HFFc6 (cell line): ENCODE measurements at places on chromosomes 6 and 20.

DNA sequence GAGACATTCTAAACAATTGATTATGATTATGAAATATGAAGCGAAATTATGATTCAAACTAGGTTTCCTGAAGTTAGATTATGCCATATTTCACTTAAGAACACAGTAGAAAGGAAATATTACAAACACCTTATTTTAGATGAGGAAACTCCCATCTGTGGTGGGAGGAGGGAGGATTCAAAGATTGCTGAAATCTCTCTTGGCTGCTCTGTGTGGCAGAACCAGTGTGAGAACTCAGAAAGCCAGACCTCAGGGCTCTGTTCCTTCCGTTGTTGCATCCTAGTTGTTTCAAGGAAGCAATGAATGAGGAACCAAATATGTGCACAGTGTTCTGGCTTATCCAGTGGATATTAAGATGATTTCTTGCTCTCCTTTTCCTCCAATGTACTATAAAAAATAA is 2.1 kb downstream of the TAAR5 start:
- H3K4me1 ChIP-seq, result no peaks in the 10 kb centered on the region
- DNase-seq, result no peak
- no peaks in the 10 kb centered on the region for H3K36me3 ChIP-seq

DNA sequence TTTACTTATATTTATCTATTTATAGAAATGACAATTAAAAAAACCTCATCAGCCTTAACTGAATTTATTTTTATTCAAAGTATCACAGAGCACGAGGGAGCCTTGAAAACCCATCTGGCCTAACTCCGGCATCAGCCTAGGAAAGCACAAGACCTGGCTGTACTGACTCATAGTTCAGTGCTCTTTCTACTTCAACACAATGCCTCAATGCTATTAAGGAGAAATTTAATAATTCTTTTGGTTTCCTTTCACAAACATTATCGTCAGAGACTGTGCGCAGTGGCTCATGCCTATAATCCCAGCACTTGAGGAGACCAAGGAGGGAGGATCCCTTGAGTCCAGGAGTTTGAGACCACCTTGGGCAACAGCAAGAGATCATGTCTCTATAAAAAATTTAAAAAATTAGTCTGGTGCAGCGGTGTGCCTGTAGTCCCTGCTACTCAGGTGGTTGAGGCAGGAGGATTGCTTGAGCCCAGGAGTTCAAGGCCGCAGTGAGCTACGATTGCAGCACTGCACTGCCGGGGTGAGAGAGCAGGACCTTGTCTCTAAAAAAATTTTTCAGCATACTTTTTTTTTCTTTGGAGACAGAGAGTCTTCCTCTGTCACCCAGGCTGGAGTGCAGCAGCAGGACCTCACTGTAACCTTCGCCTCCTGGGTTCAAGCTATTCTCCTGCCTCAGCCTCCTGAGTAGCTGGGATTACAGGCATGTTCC is 1.9 kb upstream of the SASH1 start:
- H3K36me3 ChIP-seq, result peaks cover 7% of the 10 kb centered on the region
- no peak overlapping the region for H3K27ac ChIP-seq
- no peak for DNase-seq
- H3K4me3 ChIP-seq, result no peak overlapping the region
- H3K4me1 ChIP-seq, result peaks cover 47% of the 10 kb centered on the region
- H3K27me3 ChIP-seq, result peaks cover 6% of the 10 kb centered on the region

DNA sequence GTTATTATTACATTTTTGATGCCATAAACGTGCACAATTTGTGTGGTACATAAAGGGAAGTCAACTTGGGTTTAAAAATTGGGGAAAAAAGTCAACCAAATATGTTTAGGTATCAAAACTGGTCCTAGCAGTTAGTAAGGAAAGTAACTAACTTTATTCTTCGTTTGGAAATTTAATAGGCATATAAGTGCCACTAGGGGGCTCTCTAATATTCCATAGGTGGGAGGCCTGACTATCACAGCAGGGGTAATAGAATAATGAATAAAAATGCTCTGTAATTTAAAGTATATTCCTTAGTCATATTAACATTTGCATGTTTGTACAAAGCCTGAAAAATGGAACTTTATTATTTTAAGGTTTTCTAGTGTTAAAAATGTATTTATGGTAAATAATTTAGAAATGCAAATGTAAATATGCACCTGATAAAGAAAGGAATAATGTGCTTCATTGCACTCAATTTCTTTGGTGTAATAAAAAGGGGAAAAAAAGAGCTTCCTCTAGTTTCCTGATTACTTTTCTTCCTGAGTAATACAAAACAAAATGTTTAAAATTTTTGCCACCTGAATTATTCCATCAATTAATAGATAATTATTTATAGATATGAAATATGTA is 125.7 kb upstream of the HDAC2 start:
- H3K4me1 ChIP-seq, result peaks cover 17% of the 10 kb centered on the region
- no peaks in the 10 kb centered on the region for H3K36me3 ChIP-seq
- H3K27me3 ChIP-seq, result peaks cover 4% of the 10 kb centered on the region; the same call in 1 of the 2 replicates
- peak; percentile 18 for DNase-seq
- no peak overlapping the region for H3K4me3 ChIP-seq

DNA sequence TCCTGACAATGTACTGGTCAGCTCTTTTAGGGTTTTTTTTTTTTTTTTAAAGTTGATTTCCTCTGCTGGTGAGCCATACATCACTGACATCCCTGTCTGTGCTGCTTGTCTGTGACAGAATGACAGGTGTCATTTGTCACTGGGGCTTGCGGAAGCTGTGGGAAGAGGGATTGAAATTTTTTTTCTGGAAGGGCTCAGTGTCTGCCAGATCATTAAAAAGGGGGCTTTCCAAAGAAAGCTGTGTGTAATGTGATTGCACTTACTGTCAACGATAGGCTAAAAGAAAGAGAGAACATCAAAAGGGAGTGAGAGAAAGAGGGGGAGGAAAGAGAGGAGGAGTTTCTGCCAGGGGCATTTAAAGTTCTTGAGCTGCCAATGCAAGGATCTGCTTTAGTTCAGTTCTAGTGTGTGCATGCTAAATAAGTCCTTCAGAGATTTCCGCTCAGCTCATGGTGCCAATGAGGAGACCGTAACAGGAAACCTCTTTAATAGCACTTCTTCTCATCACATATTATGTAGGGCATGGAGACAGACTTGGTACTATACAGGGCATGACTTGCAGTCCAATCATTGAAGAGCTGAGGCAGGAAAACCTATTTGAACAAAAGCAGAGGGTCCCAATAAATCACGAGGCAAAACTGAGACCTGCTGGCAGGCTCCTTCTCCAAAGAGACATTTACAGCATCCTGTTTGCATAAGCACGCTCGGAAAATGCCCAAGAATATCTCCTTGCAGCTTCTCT is 177.2 kb downstream of the TSHZ2 start:
- no peak overlapping the region for H3K27ac ChIP-seq
- DNase-seq, result no peak
- H3K4me1 ChIP-seq, result no peaks in the 10 kb centered on the region

- H3K27ac ChIP-seq, result no peak overlapping the region
- no peak for DNase-seq
- H3K27me3 ChIP-seq, result peaks cover 2% of the 10 kb centered on the region
- peaks cover 7% of the 10 kb centered on the region for H3K36me3 ChIP-seq
These were observed 41.9 kb downstream of the UTRN start for GRCh38 chr6:144327081-144327480.

DNA sequence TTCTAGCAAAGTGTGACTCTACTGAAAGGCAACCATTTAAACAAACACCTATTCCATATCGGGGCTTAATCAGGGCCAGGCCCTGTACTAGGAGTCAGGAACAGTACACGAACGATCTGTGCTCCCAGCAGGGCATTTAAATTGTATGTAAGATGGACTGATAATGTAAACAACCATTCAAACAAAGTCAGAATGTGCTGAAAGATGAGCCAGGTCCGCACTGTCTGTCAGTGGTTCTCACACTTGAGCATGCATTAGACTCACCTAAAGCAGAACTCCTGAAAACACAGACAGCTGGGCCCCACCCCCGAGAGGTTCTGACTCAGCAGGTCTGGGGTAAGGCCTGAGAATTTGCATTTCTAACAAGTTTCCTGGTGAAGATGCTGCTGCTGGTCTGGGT is 81.6 kb downstream of the PXDC1 start:
- no peaks in the 10 kb centered on the region for H3K4me1 ChIP-seq
- no peak overlapping the region for H3K4me3 ChIP-seq

GRCh38 chr6:72783666-72784065 is 161.8 kb downstream of the KCNQ5 start:
- H3K36me3 ChIP-seq, result peaks cover 18% of the 10 kb centered on the region
- no peaks in the 10 kb centered on the region; the same call in 1 of the 2 replicates for H3K27me3 ChIP-seq
- DNase-seq, result peak; percentile 70

DNA sequence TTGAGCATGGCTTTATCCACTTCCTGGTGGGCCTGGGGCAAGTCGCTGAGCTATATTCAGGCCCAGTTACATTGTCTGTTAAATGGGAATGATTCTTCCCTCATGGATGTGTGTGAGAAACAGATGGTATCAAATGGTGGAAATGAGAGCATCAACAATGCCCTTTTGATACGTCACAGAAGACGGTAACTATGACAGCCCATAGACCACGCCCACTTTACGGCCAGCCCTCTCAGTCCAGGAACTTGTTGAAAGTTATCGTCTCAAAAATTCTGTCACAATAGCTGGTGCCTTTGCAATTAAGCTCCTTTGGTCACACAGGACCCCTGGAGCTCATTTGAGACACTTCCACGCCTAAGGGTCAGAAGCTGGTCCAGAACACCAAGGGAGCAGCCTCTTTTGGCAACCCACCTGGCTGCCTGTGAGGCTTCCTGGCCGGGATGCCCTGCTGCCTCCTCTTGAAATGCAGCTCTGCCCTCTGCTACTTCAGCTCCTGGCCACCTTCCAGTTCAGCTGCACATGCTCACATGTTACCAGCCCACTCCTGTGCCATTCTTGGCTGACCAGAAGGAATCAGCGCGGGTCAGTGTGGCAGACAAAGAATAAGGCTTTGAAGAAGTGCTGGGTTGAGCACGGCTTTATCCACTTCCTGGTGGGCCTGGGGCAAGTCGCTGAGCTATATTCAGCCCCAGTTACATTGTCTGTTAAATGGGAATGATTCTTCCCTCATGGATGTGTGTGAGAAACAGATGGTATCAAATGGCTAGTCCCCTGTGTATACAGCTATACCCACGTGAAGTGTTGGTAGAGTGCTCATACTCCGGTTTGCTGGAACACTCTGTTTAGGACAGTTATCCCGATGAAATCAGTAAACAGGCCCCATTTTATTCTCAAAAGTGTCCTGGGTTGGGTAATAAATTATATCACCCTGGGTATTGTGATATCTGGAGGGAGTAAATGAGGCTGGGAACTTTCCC is 199.2 kb upstream of the SUPT3H start:
- H3K4me3 ChIP-seq, result peak overlapping the region; percentile 56; the same call in 1 of the 2 replicates
- H3K36me3 ChIP-seq, result peaks cover 8% of the 10 kb centered on the region
- H3K4me1 ChIP-seq, result peaks cover 17% of the 10 kb centered on the region
- peak overlapping the region; percentile 17; the same call in 1 of the 2 replicates for H3K27ac ChIP-seq
- H3K27me3 ChIP-seq, result no peaks in the 10 kb centered on the region; the same call in 1 of the 2 replicates

DNA sequence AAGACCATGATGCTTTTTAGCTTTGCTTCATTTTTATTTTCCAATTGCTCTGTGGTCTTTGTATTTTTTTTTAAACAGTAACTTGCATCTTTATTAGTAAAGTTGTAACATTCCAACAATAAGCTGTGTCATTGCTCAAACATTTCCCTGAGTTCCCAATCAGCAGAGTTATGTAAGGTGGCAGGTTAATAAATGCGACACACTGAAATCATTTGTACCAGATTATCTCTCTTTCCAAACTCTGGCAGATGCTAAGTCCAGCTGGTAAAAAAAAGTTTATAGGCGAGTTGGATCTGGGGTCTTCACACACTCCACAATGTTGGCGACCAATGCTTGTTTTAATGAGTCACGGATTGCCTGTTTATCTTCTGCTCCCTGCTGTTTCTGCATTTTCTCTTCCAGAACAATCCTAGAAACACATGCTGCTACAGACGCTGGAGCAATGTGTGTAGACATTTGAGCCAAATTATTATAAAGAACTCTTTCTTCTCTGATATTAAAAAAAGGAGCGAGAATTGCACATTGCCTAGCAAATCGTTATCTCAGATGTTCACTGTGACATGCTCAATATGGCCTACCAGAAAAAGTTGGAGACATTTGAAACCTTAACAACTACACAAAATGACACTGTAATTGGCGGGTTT is 113.6 kb upstream of the IFNGR1 start:
- DNase-seq, result no peak
- no peaks in the 10 kb centered on the region for H3K36me3 ChIP-seq
- peaks cover 9% of the 10 kb centered on the region for H3K27me3 ChIP-seq
- H3K4me3 ChIP-seq, result no peak overlapping the region

- DNase-seq, result no peak
- H3K36me3 ChIP-seq, result peaks cover 21% of the 10 kb centered on the region
- peak overlapping the region; percentile 98 for H3K27ac ChIP-seq
- peaks cover 71% of the 10 kb centered on the region for H3K4me1 ChIP-seq
These were observed 173.2 kb downstream of the TMEM242 start for GRCh38 chr6:157150076-157150475.

DNA sequence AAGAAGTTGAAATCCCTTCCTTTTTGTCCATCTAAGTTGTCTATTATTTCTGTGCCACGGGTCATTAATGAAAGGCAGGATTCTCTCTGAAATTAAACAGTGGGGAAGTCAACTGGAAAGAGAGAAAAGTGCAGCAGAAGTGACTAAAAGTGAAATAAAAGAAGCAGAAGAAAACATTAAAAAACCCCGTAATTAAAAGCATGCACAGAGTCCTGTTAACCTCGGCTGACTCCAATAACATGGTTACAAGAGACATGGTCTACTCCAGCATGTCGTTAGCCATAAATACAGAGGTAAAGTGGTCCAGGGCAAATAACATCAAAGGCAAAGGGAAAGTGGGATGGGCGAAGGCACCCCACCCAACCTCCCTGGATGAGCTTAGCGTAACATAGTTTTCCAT is 13.0 kb upstream of the MOXD1 start:
- peak overlapping the region; percentile 72 for H3K27ac ChIP-seq
- peaks cover 24% of the 10 kb centered on the region for H3K36me3 ChIP-seq
- H3K27me3 ChIP-seq, result no peaks in the 10 kb centered on the region
- peak overlapping the region; percentile 70 for H3K4me3 ChIP-seq
- DNase-seq, result no peak

- peaks cover 41% of the 10 kb centered on the region for H3K4me1 ChIP-seq
- H3K27ac ChIP-seq, result peak overlapping the region; percentile 55; the same call in 1 of the 2 replicates
- peaks cover 7% of the 10 kb centered on the region; the same call in 1 of the 2 replicates for H3K36me3 ChIP-seq
- DNase-seq, result peak; percentile 12
- peak overlapping the region; percentile 34; the same call in 1 of the 2 replicates for H3K4me3 ChIP-seq
These were observed 190.8 kb upstream of the NOX3 start for GRCh38 chr6:155646443-155646842.
